ENCODE measurements at places on chromosomes 1 and 21.

DNA sequence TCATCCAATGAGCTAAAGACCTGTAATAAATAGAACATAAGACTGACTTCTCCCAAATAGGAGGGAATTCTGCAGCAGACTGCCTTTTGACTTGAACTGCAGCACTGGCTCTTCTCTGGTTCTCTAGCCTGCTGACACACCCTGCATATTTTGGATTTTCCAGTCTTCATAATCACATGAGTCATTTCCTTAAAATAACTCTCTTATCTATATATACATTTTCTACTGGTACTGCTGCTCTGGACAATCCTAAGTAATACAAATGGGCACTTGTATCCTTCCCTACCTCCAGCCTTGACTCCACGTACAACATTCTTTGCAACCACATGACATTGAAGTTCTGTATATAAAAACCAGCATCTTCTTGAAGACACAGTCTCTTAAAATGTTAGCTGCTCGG lies 429.4 kb upstream of the TMPRSS15 start:
- DNase-seq, result no peak

DNA sequence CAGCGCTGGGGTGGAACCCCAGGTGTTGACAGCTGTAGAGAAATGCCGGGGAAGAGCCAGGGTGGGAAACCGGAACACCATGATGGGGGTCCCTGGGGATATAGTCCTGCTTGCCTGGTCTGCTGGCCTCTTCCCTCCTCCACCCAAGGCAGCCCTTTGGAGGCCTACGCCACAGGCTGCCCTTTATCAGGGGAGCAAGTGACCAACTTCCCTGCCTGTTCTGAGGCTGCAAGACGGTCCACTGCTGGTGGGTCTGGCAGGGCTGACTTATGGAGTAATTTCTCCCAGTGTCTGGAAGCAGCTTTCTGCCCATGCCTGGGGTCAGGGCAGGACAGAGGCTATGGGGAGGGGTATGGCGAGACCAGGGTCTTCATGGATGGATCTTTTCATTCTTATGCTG lies 50.8 kb upstream of the EDN2 start:
- DNase-seq, result no peak

DNA sequence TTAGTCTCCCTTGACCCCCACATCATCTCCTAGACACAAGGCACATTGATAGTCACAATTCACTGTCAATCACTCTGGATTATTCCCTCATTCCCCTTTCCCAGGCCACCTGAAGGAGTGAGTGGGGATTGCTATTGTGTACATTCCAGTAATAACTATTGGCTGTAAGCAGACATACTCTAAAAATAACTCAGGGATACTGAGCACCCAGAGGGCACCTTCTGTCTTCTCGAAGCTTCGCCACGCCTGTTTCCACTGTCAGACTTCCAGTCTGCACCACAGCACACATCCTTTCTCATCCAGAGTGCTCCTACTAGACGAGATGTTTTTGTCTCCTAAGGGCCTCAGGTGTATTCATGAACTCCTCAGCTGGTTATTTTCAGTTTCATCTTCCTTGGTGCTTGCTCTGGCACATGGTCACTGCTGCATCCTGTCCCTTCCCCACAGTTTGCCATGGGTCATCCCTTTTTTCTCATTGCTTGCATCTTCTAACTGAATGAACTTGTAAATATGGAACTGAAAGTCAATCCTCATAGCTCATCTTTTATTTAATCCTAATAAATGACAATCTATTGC lies 848 bp upstream of the APOBEC4 start:
- DNase-seq, result no peak

DNA sequence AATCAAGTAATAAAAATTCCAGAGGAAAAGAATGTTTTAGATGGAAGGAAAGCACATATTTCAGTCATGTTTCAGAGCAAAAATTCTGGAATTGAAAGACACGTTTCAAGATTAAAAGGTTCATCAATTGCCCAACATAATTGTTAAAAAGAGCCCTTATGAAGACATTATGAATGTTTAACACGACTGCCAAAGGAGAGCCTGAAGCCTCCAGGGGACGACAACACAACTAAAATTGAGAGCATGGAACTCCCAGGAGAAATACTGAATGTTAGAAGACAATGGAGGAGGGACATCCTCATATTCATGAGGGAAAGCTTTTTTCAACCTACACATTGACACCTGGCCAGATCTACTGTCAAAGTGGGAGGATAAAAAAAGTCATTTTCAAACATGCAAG lies 16.0 kb downstream of the OR2T11 start:
- peak; percentile 22 for DNase-seq

DNA sequence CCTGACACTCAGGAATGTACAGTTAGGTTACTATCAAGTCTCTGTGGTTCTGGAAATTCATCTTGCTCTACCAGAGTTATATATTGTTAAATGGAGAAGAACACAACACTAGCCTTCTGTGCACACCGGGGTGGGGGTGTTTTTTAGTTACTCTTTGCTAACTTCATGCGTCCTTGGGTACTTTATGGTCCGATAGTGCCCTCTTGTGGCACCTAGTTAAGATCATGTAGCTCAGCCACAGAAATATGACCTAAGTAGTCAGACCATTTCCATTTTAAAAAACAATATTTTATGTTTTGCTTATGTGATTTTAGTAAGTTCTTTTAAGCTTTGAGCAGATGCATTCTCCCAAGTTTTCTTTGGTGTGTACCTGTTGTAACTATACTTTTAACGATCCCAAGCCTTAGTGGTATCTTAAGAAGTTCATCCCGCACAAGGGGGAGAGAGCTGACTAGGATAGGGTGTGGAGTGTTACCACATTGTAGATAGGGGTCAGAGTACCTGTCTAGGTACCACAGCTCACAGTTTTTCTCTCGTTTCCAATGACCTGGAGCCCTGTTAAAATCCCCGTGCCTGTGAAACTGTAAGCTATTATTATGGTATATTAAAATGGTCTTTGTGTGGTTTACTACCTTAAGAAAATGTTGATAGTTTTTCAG lies 20.6 kb upstream of the SH3D21 start:
- peak; percentile 74 for DNase-seq

DNA sequence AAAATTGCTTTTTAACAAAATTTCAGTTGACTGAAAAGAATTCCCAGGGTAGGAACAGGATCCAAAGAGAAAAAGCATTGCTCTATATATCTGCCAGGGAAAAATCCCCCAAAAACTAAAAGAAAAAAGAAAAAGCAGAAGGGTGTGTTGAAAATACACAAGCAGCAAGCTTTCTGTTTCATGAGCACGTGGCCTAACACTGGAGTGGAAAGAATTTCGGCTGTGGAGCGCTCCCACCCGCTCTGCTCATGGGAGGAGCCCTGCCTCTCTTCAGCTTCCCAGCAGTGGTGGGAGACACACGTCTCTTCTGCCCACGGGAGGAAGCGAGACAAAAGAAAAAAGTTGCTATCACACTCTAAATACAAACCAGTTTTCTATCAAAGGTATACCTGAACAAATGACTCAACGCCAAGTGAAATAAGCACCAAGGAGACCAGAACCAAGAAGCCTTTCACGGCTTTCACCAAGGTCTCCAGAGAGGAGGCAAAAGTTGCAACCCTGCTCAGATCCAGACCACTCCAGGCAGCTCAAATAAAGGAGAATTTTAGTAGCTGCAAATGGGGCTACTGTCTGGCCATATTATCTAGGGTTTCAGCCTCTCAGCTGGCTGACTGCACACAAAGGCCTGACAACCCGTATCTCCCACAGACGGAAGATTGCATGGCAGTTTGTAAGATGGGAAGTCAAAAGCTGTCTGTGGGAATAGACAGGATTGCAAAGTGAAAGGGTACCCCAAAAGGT lies 29.5 kb upstream of the ZNF496 start:
- no peak for DNase-seq

- DNase-seq, result no peak
Measured at GRCh38 chr1:184811439-184812111, 56.9 kb upstream of the EDEM3 start.

DNA sequence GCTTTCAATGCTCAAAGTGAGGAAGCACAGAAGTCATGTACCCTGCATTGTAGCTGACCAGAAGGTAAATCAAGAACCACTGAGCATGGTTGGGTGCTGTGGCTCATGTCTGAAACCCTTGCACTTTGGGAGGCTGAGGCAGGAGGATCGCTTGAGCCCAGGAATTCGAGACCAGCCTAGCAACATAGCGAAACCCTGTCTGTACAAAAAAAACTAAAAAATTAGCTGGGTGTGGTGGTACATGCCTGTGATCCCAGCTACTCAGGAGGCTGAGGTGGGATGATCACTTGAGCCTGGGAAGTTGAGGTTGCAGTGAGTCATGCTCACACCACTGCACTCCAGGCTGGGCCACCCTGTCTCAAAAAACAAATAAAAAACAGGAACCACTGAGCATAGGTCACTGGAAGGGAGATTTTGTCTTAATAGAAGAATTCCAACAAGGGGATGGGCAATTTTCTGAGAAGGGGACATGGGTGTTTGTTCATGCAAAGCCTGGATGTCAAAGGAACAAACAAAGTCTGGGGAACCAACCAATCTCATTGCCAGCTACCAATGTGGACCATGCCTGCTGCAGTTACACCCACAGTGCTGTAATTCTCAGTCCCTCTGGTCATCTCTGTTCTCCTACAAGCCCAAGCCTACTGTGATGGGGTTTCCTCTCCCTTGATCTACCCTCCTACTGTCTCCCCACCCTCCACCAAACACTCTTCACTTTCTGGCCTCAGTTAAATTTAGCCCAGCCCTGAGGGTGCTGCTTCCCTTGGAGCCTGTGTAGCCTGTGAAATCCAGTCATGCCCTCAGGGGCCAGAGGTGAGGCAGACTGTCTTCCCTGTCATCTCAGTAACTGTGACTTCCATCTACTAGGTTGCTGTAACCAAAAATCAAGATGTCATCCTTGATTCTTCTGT lies 47.9 kb downstream of the ELF3 start:
- no peak for DNase-seq

- no peak for DNase-seq
Measured at GRCh38 chr1:96387785-96388184, 333.8 kb upstream of the PTBP2 start.

DNA sequence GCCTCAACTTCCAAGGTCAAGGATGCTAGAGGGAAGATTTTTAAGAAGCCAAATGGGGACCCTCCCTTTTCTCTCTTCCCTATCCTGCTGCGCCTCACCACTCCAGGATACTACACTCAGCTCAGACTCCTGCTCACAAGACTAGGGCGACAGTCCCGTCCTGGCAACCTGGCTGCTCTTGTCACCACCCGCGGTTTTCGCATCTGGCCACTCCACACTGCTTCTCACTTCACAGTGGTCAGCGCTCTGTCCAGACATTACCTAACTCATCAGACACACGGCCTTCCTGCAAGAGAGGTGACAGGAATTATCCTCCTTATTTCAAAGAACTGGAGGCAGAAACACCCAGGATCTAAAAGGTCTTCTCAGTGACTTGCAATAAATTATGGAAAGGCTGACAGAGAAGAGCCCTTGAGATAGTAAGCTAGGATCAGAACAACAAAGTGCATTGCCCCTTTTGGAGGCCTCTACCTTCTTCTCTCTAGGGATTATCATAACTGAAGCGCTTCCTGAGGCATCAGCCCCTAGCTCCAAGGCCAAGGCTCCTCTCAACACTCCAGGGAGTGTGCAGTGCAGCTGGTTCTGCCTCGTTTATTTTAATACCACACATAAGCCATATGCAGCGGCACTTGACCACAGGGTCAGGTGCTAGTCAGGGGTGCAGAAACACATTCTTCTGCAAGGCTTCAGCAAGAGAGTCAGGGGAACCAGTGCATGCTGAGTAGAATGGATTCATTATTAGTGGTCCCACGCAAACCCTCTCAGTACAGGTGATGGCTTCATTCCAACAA lies 41.9 kb downstream of the ASTN1 start:
- DNase-seq, result no peak

- peak; percentile 36 for DNase-seq
Measured at GRCh38 chr1:41806472-41807155, 112.1 kb downstream of the HIVEP3 start.

DNA sequence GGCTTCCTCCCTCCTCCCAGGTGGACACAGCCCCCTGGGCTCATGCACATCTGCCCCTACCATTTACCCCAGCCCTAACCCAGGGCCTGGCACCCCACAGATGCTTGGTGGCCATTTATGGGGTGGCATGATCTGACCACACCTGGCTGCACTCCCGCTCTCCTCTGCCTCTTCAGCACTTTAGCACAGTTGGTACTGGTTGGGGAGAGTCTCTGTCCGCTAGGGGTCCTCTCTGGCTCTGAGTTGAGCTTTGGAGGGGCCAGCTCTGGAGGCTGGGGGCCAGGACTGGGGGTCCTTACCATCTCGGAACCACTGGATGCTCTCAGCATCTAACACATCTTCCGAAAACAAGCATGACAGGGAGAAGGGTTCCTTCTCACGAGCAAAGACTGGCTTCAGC lies 17.4 kb downstream of the MYOM3 start:
- no peak for DNase-seq

DNA sequence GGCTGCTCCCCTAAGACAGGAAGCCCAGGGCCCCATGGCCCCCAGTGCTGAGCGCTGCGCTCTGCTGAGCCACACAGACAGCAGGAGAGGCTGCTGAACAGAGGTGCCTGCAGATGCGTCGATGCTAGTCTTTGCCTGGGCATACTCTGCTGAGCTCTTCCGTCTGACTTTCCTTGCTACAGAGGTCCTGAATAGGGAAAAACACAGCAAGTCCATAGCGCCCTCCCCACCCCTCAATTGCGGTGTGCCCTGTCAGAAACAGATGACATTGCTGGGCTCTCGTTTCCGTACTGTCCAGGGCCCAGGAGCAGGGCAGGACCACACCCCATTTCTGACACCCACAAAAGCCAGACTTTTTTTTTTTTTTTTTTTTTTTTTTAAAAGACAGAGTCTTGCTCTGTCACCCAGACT lies 252.5 kb downstream of the SDCCAG8 start:
- DNase-seq, result peak; percentile 44

- peak; percentile 75 for DNase-seq
Measured at GRCh38 chr1:25771221-25772114, 28.5 kb upstream of the SELENON start.

- no peak for DNase-seq
Measured at GRCh38 chr1:228723287-228723686, 12.0 kb upstream of the RHOU start.

DNA sequence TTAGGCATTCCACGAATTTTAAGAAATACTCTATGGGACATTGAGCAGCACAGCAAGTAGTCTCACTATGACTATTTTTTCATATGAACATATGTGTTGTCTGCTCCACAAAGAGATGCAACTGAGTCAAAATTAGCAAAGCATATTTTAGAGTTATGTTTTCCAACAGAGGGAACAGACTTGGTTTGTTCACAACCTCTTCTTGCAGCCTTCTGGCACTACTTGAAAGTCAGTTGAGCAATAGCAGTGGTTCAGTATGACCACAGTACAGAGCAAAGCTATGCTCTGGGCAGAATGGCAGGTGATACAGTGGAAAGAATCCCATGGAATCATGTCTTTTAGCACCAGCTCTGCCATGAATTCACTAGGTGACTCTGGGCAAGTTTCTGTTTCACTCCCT lies 5.2 kb downstream of the CCN1 start:
- no peak for DNase-seq

GRCh38 chr1:34697818-34698217 lies 57.0 kb upstream of the GJB5 start:
- DNase-seq, result no peak

- DNase-seq, result no peak
Measured at GRCh38 chr1:16189003-16189402, 23.4 kb downstream of the ARHGEF19 start.

- no peak for DNase-seq
Measured at GRCh38 chr1:113732802-113733201, 26.5 kb downstream of the PHTF1 start.

Measured in GM13977 (cell line).